ENCODE measurements at places on chromosomes 12 and 14. TPM values are rescaled to one million over a fixed set of nuclear protein-coding genes. Genes with fewer than 3 reads are reported as not detected.

DNA sequence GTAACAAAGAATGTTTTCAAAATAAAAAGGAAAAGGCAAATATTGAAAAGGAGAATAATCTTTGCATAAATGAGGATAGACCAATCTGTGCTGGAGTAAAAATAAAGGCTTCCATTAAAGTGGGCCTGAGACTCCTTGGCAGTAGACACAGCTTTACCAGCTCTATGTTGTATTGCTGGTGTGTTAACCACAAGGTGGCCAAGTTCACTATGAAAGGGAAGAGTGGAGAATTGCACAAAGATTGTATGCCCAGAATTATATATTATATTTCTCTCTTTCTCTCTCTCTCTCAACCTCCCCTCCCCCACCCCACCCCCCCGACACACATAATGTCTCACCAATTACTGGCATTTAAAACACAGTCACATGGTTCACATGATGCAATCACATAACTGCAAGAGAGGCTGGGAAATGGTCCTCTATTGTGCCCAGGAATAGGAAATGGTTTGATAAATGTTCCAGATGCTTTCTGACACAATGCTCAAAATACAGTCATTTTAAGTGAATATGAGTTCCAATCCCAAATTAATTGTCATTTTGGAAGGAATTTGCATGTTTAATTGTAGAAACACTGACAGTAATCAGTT lies 222.6 kb upstream of the SYT1 start:
- no peak for DNase-seq

DNA sequence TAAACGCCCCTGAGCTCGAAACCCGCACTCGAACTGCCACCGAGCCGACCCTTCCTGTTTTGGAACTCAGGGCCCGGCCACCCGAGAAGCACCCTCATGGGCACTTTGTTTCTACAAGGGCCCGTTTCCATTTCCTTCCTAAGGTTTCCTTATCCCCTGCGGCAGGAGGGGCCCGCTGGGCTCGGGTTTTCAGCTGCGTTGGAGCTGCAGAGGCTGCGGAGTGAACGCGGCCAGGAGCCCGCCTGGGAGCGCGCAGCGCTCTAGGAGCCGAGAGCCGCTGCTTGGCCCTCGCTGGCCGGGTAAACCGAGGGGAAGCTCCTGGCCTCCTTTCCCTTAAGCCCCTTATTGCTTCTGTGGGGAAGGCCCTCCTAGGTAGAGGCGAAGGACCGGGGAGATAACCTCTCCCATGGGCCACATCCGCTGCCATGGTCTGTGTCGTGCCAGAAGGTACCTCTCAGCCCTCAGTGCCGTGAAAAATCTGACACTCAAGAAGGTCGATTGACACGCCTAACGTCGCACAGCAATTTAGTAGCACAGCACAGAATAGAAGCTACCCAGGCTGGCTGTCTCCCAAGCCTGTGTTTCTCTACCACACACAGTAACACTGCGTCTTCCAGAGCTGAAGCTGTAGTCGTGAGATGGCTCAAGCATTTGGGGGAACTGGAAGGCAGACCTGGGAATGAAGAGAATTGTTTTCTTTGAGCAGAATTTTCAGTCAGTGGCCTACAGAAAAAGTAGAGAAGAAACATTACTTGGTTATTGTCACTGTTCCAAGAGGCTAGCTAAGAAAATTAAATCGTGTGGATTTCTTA lies 12.9 kb upstream of the CALM1 start:
- DNase-seq = peak; percentile 33

- no peak for DNase-seq
These were observed 867.4 kb downstream of the NRXN3 start for GRCh38 chr14:79037593-79037992.

- no peak for DNase-seq
These were observed 132.5 kb downstream of the FOXN3 start for GRCh38 chr14:89284333-89285058.

- DNase-seq = peak; percentile 37
These were observed 32.4 kb downstream of the YY1 start for GRCh38 chr14:100271247-100271939.

DNA sequence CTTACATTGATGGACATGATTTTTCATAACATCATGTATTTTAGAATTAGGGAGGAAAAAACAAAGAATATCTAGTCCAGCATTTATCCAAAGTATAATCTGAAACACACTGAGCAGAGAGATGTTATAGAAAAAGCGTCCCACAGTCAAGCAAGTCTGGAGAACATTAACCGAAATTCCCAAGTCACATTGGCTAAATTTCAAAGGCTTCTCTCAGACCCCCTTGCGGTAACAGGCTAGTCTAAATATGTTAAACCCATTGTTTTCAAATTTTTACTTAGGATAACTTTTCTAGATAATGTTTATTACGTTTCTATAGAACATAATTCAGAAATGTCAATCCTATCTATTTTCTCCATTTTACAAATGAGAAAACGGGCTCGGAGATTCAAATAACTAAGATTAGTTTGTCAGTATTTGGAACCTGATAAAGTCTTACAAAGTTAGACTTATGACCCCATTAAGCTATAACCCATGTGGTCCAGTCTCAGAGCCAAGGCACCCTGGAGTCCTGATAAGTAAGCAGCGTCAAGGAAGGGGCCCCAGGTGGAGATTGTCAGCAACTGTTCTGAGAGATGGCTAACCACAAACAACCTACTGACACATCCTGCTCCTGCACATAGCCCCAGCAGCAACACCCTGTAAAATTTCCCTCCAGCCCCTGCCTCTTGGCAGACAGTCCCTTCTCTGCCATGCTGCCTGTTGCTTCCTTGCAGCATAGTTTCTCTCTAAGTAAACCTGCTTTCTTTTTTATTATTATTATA lies 220.6 kb upstream of the TMEM260 start:
- DNase-seq = no peak

DNA sequence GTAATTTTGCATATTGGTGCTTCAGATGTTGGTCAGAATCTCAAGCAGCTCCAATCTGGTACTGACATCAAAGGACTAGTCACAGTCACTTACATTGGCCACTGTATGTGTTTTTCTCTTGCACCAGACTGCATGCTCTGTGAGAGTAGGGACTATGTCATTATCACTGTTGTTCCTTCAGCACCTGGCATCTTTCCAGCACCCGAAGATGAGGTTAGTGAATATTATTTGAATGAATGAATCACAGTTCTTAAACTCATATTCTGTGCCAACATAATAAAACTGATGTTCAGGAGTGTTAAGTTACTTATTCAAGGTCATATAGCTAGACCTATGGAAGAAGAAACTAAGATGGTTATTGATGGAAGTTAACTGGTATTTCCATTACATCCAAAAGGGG lies 204.5 kb upstream of the TBX3 start:
- DNase-seq = no peak

GRCh38 chr12:132827763-132828703 lies 636 bp downstream of the GOLGA3 start:
- peak; percentile 29 for DNase-seq

DNA sequence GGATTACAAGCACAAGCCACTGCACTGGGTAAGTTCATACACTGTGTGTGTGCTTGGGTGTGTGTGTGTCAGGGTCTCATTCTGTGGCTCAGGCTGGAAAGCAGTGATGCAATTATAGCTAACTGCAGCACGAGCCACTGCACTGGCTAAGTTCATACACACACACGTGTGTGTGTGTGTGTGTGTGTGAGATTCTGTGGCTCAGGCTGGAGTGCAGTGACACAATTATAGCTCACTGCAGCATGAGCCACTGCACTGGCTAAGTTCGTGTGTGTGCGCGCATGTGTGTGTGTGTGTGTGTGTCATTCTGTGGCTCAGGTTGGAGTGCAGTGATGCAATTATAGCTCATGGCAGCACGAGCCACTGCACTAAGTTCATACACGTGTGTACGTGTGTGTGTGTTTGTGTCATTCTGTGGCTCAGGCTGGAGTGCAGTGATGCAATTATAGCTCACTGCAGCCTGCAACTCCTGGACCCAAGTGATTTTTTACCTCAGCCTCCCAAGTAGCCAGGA lies 85.4 kb downstream of the HECTD1 start:
- no peak for DNase-seq

DNA sequence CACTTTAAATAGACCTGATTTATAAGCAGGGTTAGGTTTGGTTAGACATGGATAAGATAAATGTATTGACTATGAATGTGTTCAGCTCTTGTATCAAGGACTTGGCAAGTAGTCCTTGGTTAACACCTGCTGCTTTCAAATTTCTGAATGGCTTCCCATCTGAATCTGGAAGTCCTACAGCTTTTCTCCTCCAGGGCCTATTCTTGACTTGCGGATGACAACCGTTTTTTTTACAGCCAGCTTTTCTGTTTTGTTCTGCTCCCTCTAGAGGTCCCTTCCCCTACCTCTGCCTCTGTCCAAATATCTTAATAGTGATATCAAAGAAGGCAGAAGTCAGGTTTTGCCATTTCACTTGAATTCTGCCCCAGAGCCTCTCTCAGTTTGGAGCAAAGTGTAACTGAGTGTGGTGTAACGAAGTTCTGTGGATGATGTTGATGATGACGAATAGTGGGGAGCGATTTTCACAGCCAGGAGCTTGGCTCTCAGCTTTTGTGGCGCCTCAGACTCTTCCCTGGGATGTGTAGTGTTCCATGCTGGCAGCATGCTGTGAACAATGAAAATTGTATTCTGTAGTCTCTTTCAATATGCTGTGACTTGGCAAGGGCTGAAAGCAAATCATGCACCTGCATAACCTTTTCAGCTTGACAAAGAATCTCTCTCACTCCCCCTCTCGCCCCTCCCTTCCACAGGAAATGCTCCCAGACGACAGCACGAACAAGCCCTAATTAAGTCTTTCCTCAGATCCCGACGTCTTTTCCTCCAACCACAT lies 5.0 kb upstream of the SLC4A8 start:
- DNase-seq = peak; percentile 5

- DNase-seq = no peak
These were observed 2.1 kb downstream of the NTF3 start for GRCh38 chr12:5433845-5434646.

- DNase-seq = no peak
These were observed 194.5 kb upstream of the RGS6 start for GRCh38 chr14:71737760-71738159.

DNA sequence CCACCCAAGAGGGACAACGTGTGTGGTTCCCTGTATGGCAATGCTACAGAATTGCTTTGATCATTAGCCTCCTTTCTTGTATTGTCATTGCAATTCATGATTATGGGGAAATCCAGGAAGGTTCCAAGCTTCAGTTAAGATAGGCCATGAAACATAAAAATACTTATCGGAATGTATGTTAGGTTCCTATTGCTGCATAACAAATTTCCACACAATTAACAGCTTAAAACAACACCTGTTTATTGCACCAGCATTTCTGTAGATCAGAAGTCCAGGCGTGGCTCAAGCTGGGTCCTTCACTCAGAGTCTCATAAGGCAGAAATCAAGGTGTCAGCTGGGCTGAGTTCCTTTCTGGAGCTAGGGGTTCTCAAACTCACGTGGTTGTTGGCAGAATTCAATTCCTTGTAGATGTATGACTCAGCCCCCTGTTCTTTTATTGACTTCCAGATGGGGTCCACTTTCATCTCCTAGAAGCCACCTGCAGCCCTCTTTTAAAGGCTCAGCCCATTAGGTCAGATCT lies 365.6 kb upstream of the TMPO start:
- DNase-seq = no peak

GRCh38 chr14:74015176-74015575 lies 3.9 kb downstream of the ENTPD5 start:
- DNase-seq = no peak

DNA sequence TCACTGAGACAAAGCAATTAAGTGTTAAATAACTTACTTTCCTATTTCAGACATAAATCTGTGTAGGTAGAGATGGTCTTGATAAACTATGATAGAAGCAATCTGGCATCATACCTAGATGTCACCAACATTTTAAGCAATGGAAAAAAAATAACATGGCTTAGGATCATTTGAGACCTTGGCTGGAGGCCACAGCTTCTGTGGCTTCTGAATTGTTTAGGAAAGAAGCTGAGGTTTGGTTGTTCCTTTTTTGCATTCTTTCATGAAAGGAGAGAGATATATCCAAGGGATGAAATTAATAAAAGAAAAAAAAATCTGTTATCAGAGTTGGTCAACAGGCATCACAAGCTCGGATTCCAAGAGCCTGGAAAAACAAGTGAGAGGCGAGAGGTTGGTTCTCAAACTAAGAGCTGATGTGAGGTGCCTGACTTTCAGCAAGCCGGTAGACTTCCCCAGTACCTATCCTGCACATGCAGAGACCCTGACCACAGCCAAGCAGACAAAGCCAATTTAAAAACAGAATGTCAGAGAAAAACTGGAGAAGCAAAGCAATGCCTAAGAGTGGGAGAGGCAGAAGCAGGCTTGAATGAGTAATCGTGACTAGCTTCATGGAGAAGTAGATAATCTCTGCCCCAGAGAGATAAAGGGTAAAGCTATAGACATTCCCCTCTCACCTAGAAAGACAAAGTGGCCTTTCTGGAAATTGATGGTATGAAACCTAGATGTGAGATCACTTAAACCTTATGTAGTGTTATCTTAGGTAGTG lies 43.4 kb upstream of the ST8SIA1 start:
- DNase-seq = no peak

DNA sequence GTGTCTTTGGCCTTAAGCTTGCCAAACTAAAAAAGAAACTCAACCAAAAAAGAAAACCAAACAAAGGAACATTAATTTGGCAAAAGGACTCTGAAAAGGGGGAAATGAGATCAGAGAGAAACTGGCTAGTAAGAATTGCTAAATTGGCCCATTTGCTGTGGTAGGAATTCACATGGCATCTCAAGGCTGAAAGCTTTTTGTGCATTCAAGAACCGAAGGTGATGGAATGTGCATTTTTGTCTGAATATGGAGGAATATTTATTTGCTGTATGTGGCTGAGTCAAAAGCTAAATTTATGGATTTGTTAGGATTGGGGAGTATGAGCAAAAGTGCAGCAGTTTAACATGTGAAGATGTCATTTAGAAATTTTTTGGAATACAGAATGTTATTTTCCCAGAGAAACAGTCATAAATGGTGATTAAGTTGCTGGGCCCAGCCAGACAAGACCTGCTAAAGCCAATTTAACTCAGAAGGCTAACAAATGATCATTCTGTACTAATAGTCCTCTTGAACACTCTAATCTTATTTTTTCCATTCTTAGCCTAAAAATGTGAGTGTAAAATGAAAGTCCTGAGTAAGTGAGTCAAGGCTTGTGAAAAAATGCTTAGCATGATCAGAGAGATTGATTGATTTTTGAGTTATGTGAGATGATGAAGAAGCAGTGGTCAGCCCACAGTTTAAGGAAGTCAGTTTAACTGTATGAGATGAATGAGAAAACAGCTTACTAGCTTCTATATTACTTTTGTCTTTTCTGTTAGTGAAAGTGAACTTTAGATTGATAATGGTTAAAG lies 94.1 kb downstream of the ANO6 start:
- DNase-seq = no peak

RFX4 gene
- not detected for total RNA-seq

OLR1 gene
- not detected for total RNA-seq

GSG1 gene
- total RNA-seq = not detected

KERA gene
- not detected for total RNA-seq

FAM181A gene
- total RNA-seq = not detected

CATSPERB gene
- total RNA-seq = not detected

LRP1-AS gene
- total RNA-seq = not detected

KLRC3 gene
- 3.0 TPM for total RNA-seq

NAV3 gene
- 0.85 TPM for total RNA-seq

RERGL gene
- total RNA-seq = not detected

ZC2HC1C gene
- total RNA-seq = 3.7 TPM

RASAL1 gene
- total RNA-seq = 67.5 TPM

IAPP gene
- not detected for total RNA-seq

CLEC4D gene
- total RNA-seq = not detected
